ENCODE measurements at places on chromosomes 16 and 17.

DNA sequence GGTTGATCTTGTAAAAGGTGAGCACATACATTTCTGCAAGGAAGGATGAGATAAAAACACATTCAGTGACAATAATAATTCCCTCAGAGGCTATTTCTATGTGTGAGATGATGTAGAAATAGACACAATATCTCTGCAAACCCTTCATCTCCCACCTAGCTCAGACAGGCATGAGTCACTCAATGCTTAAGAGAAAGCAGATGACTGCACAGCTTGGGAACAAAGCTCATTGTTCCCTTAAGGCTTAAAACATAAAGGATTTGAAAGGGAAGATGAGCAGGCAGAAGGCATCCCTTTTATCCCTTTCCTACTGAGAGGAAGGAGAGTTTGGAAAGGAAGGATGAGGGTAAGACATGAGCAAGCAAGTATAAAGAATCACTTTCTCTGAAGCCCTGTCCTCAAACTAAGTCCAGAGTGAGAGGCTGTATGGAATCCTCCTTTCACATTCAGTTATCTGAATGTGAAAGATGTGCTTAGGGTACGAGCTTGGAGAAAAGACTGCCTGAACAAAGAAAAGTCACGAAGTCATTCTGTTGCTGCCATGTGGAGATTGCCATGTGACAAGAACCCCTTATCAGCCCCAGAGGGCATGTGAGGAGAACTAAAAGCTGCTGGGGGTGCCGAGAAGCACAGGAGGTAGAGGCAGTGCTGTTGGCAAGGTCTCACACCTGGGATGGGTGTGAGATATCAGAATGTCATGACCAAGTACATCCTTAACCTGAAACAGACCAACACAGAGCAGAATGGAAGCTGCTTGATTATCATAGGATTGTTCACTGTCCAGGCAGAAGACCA, 58.2 kb downstream of the CNTNAP4 start:
- DNase-seq, result no peak

DNA sequence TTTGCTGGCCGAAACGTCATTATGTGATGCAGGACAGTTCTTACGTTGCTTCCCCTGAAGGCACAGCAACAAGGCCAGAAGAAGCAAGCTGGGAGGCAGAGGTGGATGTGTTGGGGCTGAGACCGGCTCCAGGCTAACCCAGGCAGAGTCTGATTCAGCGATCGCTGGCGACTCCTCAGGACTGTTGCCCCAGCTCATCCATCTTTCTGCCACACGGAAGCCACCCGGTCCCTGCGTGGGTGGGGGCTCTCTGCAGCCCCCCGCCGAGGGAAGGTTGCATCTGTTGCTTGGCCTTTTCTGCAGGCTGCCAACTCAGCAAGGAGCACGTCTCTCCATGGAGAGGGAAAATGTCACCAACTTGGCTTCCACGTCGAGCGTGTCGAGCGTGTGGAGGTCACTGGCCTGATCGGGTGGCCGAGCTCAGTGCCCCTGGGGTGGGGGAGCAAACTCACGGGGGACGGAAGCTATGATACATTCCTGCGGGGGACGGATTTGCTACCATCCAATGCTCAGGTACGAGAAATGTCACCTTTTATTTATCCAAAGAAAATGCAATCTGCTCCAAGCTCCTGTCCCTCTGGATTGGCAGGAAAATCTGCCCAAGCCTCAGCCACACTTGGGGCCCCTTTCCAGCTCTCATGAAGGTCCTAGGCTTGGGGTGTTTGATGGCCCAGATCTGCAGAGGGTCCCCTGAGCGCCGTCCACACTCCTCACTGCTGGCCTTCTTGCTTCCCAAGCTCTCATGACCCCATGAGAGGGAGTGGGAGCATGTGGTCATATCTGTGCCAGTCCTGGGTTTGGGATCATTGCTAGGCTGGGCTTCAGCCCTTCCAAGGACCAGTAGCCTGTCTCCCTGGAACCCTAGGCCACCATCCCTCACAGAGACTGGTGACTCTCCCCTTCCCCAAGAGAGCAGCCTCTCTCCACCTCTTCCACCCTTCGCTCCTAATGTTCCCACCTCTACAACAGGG, 69.4 kb downstream of the RPH3AL start:
- no peak for DNase-seq

GRCh38 chr17:64250233-64250835, 12.7 kb downstream of the TEX2 start:
- DNase-seq, result no peak

GRCh38 chr16:10485698-10486382, 94.6 kb downstream of the EMP2 start:
- DNase-seq, result no peak

- no peak for DNase-seq
Observed at GRCh38 chr16:77937473-77938149, 84.7 kb upstream of the CLEC3A start.

- DNase-seq, result no peak
Observed at GRCh38 chr16:79437764-79438751, 162.5 kb downstream of the MAF start.

GRCh38 chr16:69199382-69199781, 12.4 kb downstream of the SNTB2 start:
- DNase-seq, result no peak

DNA sequence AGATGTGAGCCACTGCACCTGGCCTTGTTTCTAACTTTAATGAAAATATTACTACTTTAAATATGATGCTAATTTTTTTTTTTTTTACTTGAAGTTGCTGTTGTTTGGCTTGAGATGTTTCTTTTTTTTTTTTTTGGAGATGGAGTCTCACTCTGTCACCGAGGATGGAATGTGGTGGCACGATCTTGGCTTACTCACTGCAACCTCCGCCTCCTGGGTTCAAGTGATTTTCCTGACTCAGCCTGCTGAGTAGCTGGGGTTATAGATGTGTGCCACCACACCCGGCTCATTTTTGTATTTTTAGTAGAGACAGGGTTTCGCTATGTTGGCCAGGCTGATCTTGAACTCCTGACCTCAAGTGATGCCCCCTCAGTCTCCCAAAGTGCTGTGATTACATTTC, 23.6 kb downstream of the IGSF6 start:
- no peak for DNase-seq

DNA sequence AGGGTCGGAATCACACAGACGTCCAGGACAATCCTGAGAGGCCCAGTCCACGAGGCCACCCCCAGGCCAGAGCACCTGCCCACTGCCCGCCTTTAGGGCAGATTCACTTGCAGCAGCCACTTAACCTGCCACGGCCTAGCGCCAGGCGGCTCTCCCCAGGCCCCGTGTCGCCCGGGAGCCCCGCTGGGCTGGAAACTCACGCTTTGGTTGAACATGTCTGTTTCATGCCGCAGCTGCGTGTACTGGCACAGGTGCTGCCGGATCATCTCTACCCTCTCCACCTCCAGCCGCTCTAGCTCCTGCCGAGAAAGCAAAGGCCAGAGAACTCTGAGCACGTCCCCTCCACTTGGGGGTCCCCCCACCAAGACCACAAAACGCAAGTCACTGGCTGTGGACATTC, 12.7 kb upstream of the RCVRN start:
- DNase-seq, result no peak

DNA sequence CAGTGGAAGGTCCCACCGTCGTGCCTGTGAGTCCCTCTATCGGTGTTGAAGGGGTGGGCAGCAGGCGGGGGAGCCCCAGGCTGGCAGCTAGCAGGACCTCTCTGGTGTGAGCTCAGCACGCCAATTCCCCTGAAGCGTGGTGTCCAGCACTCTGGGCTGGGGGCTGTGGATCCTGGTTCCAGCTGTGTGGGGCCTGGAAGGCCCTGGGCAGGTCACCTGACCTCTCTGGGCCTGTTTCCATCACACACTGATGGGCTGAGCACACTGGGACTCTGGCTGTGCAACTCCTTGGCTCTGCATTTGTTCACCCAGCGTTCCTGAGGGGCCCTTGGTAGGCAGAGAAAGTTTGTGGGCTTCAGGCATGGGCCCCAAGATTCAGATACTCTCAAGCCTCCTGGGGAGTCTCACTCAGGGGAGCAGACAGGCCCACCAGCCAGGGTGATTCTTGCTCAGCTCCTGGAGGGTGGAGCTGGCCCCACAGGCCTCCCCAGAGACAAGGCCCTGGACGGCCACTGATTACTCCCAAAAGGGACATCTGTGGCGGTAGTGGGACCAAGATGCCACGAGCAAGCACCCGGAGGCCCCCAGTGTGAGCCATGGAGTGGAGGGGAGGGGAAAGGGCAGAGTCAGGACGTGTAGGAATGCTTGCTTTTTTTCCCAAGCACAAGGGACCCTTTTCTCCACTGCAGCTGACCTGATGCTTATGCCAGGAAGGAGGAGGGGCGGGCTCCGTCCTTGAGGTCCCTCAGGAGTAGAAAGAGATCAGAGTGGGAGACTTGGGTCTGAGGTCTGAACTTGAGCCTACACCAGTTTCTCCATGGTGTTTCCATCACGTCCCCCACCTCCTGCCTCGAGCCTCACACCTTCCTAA, 8.5 kb downstream of the SCGB1C2 start:
- DNase-seq, result no peak

DNA sequence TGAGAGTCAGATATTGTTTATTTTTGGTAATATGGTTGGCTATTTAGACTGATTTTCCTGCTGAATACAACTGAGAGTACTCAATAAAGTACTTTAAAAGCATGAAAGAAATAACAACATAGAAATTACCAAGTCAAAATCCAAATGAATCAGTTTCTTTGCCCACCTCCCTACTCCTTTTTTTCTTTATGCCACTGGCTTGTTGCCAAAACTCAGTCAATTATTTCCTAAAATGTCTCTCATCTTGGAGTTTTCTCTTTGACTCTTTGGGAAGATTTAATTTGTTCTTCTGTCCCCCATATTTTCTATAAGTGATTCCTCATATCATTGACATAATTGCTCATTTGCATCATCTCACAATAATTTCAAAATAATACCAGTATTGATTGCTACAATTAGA, 2.6 kb upstream of the OMG start:
- DNase-seq, result no peak

DNA sequence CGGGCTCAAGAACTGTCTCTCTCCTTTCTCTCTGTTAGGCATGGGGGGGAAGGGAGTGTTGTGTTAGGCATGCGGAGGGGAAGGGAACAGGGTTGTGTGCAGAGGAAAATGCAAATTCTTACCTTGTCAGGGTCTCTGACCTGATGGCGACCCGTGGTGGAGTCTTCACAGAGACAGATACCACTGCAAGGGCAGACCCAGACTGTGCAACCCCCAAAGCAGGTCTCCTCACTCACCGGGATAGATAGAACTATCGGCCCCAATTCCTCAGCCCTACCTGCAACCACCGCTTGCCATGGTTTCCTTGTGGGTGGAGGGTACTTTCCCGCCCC, 9.6 kb upstream of the MPP2 start:
- DNase-seq, result no peak

GRCh38 chr16:3021449-3022207, 1.5 kb downstream of the TNFRSF12A start:
- peak; percentile 41 for DNase-seq

- no peak for DNase-seq
Observed at GRCh38 chr17:7380321-7380720, 568 bp upstream of the TNK1 start.

- DNase-seq, result no peak
Observed at GRCh38 chr17:58278661-58279015, 2.1 kb downstream of the MPO start.

DNA sequence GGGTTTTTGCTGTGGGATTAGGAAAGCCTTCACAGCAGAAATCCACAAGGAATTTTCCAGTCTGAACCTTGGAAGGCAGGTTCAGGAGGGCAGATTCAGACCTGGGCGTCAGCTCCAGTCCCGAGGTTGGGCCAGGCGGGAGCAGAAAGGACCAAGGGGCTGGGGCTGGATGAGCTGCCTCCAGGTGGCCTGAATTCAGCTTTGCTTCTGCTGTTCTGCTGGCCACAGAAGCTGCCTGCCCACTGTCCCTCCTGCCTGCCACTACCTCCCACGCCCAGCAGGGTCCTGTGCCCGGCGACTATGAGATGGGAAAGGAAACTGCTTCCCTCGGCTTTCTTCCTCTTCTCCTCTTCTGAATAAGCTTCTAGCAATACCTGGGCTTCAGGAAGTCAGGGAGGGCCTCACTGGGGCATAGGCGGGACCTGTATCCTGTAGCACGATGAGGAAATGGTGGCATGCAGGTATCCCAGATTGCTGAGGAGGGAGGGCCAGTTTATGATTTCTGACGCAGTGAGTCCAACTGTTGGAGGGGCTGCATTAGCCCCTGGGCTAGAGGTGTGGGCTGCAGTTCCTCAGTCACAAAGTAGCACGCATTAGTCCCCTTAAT, 18.4 kb downstream of the TBX4 start:
- DNase-seq, result no peak

DNA sequence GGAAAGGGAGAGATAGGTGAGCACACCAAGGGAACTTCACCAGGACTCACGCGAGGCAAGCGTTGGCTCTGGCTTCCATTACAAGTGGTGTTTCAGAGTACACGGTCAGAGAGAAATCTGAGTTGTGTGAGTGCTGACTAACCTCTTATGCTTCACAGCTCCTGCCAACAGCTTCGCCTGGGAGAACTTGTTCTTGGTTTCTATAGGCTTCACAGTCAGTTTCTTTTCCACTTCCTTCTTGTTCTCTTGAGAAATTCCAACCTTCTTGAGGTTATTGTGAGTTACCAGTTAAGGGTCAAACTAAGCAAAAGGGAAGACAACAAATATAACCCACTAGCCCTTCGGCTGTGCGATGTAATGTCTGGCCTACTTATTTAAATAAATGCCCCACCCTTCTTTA, 18.9 kb downstream of the PSME3IP1 start:
- DNase-seq, result no peak

GRCh38 chr17:2801841-2802240, 5.6 kb downstream of the RAP1GAP2 start:
- DNase-seq, result no peak

- DNase-seq, result no peak
Observed at GRCh38 chr16:86281421-86281820, 228.9 kb upstream of the FOXF1 start.

GRCh38 chr16:29993191-29993902, 2.1 kb downstream of the HIRIP3 start:
- no peak for DNase-seq

DNA sequence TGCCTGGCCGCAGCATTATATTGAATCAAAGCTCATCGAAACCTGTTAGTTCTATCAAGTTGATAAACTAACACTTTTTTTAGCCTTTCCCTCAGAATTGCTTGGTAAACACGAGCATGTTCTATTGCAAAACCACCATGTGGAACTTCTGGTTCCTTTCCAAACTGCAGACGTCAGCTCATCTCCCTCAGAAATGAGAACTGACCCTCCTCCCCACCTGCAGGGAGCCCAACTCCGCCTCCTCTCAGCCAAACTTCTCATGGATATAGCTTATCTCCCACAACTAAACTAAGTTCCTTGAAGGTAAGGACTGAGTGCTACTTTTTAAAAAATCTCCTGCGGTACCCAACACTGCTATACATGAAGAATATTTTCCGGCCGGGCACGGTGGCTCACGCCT, 6.7 kb downstream of the SHMT1 start:
- DNase-seq, result no peak
